Activated T-helper 1 cell treated with anti-CD3 and anti-CD28 coated beads, Interleukin-12 subunit alpha, Interleukin-12 subunit beta, Interleukin-2, Interleukin-4 antibody, amounts not matched to agents 30 ng/mL and 10 ng/mL and 1 ng/mL, durations not matched to agents 14 hours and 24 hours and 36 hours (primary cell): ENCODE measurements at places on chromosomes 1 and 21.
A peak's percentile ranks its signal among the peaks of the same experiment; 100 is the strongest.

DNA sequence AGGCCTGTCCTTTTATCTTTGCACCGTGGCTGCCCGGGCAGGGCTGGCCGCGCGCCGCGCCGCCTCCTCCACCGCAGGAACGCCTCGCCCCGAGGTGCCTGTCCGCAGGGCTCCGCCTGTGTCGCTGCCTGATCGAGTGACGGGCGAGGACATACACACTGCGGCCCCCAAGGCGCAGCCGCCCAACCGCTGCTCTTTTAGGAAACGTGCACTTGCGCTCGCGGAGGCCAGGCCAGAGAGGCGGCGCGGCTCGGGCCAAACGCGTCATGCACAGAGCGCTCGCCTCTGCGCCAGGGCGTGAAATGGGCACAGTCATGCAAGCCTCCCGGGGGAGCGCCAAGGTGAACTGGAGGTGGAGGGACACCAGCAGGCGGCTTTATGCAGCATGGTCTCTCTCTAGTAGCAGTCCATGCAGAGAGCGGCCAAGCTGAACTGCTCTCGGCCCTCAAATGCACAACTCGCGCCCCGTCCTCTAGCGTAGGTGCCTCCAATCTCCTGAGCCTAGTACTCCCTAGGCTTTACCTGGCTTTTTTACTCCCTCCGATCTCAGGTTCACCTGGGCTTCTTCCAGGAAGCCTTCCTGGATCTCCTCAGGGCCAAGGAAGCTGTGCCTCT lies 12.9 kb downstream of the TRABD2B start:
- H3K36me3 ChIP-seq, result no peaks in the 10 kb centered on the region
- peaks cover 35% of the 10 kb centered on the region for H3K27me3 ChIP-seq
- DNase-seq, result no peak
- H3K4me3 ChIP-seq, result no peak overlapping the region
- H3K4me1 ChIP-seq, result no peaks in the 10 kb centered on the region

DNA sequence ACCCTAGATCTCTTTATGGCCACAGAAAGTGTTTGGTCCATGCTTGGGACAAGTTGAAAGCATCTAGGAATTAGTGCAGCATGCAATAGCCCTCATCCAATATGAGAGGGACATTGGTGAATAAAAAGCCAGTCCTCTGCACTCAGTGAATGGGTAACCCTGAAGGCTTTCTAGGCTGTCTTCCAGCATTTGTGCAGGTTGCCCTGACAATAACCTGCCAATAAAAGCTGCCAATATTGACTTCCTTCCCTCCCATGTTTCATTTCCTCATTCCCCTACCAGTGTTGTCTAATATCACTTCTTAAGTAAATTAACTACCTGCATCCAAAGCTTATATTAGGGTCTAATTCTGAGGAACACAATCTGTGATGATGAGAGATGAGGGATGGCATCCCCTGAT lies 563.6 kb upstream of the NEGR1 start:
- H3K4me1 ChIP-seq, result no peaks in the 10 kb centered on the region
- DNase-seq, result no peak
- H3K36me3 ChIP-seq, result no peaks in the 10 kb centered on the region
- H3K27me3 ChIP-seq, result no peaks in the 10 kb centered on the region
- no peak overlapping the region for H3K27ac ChIP-seq

GRCh38 chr1:58116284-58116683 lies 430.2 kb downstream of the OMA1 start:
- no peak for DNase-seq
- H3K27ac ChIP-seq, result no peak overlapping the region
- H3K4me3 ChIP-seq, result no peak overlapping the region
- H3K36me3 ChIP-seq, result no peaks in the 10 kb centered on the region
- H3K27me3 ChIP-seq, result peaks cover 4% of the 10 kb centered on the region

GRCh38 chr1:36352910-36353878 lies 29.7 kb upstream of the EVA1B start:
- no peaks in the 10 kb centered on the region for H3K27me3 ChIP-seq
- peaks cover 17% of the 10 kb centered on the region for H3K4me1 ChIP-seq
- no peak overlapping the region for H3K27ac ChIP-seq
- DNase-seq, result no peak

DNA sequence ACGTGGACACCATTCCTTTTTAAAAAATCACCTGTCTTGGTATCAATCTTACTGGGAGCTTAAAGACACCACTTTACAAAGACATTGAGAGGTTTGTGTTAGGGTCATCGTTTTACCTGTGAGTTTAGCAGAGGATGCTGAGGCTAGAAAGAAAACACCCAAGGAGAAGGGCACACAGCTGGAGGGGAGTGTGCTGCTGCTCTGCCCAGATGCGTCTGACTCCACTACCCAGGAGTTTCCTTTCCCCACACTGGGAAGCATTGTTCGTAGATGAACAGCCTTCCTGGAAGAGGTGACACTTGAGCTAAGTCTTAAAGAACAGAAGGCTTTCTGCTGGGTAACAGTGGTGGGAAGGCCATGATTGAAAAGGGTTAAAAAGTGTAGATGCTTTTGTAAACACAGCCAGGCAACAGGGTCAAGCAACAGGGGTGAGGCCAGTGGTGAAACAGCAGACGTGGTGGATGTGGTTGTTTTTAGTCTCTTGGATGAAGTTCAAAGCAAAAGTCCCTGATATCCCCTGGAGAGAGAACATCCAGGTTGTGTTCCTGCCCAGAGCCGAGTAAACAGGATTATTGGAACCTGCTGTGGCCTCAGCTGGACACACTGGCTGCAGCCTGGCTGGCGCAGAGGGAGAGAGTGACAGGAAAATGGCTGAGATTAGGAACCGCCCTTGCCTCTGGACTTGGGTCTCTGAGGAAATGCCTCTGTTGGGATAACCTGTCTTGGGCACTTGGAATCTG lies 198.6 kb upstream of the JUN start:
- H3K4me1 ChIP-seq, result peaks cover 61% of the 10 kb centered on the region
- no peak overlapping the region for H3K4me3 ChIP-seq
- H3K36me3 ChIP-seq, result peaks cover 4% of the 10 kb centered on the region
- no peak overlapping the region for H3K27ac ChIP-seq

DNA sequence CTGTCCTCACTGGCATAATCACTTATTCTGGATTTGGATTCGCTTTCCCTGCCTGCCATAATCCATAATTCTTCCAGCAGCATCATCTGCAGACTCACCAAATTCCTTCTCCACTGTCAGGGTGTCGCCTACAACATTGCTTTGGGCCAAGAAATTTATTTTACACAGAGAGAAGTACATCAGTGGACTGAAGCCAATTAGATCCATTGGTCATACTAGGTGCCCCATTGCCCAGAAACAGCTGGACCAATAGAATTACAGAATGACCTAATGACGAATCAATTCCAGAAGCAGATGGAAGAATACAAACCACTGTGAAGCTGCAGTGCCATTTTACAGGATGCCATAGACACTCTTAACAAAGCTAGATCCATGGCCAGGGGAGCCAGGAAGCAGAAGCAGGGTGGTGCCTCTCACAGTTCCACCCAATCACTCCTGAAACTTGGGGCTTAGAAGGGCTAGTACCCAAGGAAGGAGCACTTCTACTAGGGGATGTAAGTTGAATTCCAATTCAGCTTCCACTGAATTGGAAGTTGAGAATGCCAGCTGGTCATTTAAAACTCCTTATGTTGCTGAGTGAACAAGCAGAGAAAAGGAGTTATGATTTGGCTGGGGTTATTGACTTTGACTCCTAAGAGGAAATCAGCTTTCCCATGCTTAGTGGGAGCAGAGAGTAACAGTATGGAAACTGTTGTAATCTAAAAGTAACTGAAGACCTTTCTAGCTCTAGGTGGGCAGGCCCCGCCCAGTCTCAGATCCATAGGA lies 44.0 kb downstream of the EDN2 start:
- H3K4me1 ChIP-seq, result no peaks in the 10 kb centered on the region
- H3K27ac ChIP-seq, result no peak overlapping the region
- H3K4me3 ChIP-seq, result no peak overlapping the region

DNA sequence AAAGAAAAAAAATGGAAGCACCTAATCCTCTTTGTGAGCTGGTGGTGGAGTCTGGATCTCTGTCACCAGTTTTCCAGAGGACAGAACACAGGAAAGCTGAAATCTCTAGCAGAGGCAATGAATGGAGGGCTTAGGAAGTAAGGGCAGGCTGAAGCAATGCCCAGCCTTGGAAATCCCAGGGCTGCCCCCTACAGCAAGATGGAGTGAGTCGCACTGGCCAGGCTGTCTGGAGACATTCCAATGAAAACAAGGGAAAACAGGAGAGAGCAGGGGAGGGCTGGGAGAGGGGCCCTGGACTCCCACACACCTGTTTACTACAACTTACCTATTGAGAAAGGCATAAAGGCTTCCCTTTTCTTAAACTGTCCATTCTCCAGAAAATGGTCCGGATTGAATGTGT lies 25.9 kb downstream of the CYP2J2 start:
- H3K36me3 ChIP-seq, result no peaks in the 10 kb centered on the region
- no peak for DNase-seq
- no peak overlapping the region for H3K27ac ChIP-seq
- no peak overlapping the region for H3K4me3 ChIP-seq
- H3K4me1 ChIP-seq, result peaks cover 5% of the 10 kb centered on the region

- peaks cover 25% of the 10 kb centered on the region for H3K4me1 ChIP-seq
- H3K27ac ChIP-seq, result peak overlapping the region; percentile 94
- DNase-seq, result peak; percentile 40
- H3K36me3 ChIP-seq, result peaks cover 11% of the 10 kb centered on the region
Observed at GRCh38 chr1:226653311-226653921, 85.7 kb downstream of the ITPKB start.

DNA sequence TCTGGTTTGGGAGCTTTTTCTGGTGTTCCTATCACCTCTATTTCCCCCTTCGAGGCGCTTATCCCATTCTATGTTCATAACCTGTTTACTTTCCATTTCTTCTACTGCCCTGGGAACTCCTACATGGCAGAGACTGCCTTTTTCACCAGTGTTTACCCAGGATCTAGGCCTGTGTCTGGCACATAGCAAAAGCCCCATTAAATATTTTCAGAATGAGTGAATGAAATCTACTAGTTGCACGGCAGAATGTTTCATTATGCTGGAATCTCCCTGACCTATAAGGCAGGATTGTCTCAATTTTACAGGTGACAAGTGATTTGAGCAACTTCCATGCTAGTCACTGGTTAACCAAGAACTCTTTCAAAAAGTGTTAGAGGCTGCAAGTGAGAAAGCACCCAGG lies 70.1 kb downstream of the PGM1 start:
- no peak overlapping the region for H3K27ac ChIP-seq
- no peak for DNase-seq
- H3K27me3 ChIP-seq, result no peaks in the 10 kb centered on the region
- H3K4me1 ChIP-seq, result peaks cover 19% of the 10 kb centered on the region

DNA sequence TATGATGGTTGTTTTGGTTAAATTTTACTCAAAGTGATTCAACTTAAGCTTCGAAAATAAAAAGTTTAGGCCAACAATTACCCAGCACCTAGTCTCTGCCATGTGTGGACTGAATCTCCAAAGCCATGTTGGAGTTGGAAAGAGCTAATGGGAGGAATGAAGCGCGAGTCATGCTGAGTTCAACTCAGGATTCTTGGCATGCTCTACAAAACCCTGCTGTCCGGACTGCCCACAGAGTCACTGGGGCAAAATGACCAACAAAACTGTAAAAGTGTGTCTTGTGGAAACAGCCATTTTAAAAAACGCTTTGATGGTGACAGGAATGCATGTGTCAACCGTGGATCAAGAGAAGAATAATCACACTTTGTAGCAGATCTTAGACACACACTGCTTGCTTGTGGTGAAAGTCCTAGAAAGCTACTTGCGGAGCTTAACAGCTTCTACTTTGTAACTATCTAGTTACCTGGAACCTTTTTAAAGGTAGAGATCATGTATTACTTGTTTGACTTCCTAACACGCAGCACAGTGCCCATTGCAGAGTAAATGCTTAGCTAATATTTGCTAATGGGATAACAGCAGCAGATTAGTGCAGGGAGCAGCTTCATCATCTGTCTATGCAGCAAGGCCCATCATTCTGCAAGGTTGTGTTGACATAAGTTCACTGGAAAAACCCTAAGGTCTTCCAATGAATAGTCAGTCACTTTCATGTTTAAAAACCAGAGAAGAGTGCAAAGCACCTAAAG lies 7.0 kb upstream of the GBP6 start:
- H3K36me3 ChIP-seq, result peaks cover 3% of the 10 kb centered on the region
- no peak for DNase-seq
- H3K4me3 ChIP-seq, result peak overlapping the region; percentile 71
- H3K4me1 ChIP-seq, result peaks cover 65% of the 10 kb centered on the region
- H3K27ac ChIP-seq, result peak overlapping the region; percentile 81

GRCh38 chr1:201119206-201120197 lies 7.3 kb upstream of the CACNA1S start:
- no peaks in the 10 kb centered on the region for H3K4me1 ChIP-seq
- no peak overlapping the region for H3K27ac ChIP-seq
- H3K4me3 ChIP-seq, result no peak overlapping the region
- DNase-seq, result no peak
- no peaks in the 10 kb centered on the region for H3K36me3 ChIP-seq
- peaks cover 49% of the 10 kb centered on the region for H3K27me3 ChIP-seq

GRCh38 chr1:186155594-186155993 lies 219.5 kb downstream of the TPR start:
- no peaks in the 10 kb centered on the region for H3K4me1 ChIP-seq
- no peaks in the 10 kb centered on the region for H3K36me3 ChIP-seq
- peaks cover 4% of the 10 kb centered on the region for H3K27me3 ChIP-seq
- no peak for DNase-seq
- no peak overlapping the region for H3K27ac ChIP-seq

GRCh38 chr1:176838276-176838995 lies 326.1 kb downstream of the ASTN1 start:
- no peak overlapping the region for H3K27ac ChIP-seq
- DNase-seq, result no peak
- H3K27me3 ChIP-seq, result no peaks in the 10 kb centered on the region
- no peak overlapping the region for H3K4me3 ChIP-seq
- no peaks in the 10 kb centered on the region for H3K36me3 ChIP-seq

- no peaks in the 10 kb centered on the region for H3K36me3 ChIP-seq
- no peak within 1 kb of the TSS for H3K4me3 ChIP-seq
- no peak within 1 kb of the TSS for H3K27ac ChIP-seq
- H3K27me3 ChIP-seq, result peaks cover 32% of the 10 kb centered on the region
- no peaks in the 10 kb centered on the region for H3K4me1 ChIP-seq
Observed at GRCh38 chr1:99264201-99265021, at the start of gene PLPPR4. TSS of gene PLPPR4 (plus strand) at chr1:99264492. CDS start at chr1:99264594, 102 bp downstream.

DNA sequence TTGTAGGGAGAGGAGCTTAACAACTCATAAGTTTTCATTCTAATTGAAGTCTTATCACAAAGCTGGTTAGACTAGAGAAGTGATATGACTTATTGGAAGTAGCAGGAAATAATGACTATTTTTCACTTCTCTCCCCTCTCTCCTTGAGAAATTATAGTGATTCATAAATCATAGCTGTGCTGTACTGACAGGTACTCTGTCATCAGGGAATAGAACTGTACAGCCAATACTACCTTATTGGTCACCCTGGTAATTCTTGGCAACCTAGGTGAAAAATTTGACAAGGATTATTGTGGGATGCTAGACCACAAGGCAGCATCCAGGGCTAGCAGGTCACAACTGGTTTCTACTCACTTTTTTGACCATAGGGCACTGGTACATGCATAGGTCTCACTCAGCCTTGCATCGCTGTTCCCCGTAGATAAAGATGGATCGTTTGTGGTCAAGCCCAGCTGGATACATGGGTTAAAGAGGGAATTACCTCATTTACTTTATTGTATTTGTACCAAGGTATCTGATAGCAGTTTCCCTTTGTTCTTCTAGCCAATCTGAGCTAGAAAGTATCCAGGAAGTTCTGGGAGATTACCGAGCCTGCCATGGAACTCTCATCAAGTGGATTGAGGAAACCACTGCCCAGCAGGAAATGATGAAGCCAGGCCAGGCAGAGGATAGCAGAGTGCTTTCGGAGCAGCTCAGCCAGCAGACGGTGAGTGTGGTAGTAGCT lies 113.6 kb downstream of the MACF1 start:
- peaks cover 57% of the 10 kb centered on the region for H3K36me3 ChIP-seq
- H3K4me3 ChIP-seq, result no peak overlapping the region
- no peak for DNase-seq
- peaks cover 11% of the 10 kb centered on the region for H3K4me1 ChIP-seq

GRCh38 chr1:102834688-102835320 lies 273.5 kb downstream of the COL11A1 start:
- H3K36me3 ChIP-seq, result no peaks in the 10 kb centered on the region
- DNase-seq, result no peak
- no peaks in the 10 kb centered on the region for H3K4me1 ChIP-seq
- H3K27me3 ChIP-seq, result no peaks in the 10 kb centered on the region
- no peak overlapping the region for H3K27ac ChIP-seq
